ENCODE measurements at places on chromosomes 13 and 19.

DNA sequence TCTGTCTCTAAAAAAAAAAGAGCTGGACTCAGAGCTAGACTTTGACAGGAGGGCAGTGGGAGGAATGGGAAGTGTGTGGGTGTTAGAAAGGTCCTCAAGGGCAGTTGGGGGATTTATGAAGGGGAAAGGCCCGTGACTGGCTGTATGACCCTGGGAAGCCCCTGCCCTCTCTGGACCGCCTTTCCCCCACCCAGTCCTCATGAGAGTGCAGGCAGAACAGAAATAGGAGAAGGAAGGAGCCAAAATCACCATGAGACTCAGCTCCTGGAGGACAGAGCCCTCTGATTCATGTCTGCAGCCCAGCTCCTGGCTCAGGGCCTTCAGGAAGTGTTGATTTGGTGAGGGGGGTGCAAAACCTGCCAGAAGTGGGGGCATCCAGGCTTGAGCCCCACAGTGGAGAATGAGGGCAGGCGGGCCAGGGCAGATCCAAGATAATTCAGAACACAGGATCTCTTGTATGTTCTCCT lies 8.7 kb upstream of the SMG9 start:
- no peak for DNase-seq

DNA sequence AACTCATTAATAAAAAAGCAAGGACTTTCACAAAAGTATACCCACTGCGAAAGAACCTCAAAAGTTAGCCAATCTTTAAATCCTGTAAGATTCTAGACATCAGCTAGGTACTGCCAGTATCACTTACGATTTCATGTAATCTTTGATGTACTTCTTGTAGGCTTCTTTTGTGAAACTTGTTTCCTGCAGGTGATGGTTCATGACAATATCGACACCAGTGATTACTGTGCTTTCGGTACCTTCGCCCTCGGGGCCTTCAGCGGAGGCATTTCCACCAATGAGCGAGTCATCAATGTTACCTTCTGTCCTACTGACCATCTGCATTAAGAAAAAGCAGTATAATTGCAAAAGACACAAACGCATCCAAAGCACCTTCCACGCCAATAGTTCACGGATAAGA lies 1.1 kb downstream of the TPT1 start:
- no peak for DNase-seq

DNA sequence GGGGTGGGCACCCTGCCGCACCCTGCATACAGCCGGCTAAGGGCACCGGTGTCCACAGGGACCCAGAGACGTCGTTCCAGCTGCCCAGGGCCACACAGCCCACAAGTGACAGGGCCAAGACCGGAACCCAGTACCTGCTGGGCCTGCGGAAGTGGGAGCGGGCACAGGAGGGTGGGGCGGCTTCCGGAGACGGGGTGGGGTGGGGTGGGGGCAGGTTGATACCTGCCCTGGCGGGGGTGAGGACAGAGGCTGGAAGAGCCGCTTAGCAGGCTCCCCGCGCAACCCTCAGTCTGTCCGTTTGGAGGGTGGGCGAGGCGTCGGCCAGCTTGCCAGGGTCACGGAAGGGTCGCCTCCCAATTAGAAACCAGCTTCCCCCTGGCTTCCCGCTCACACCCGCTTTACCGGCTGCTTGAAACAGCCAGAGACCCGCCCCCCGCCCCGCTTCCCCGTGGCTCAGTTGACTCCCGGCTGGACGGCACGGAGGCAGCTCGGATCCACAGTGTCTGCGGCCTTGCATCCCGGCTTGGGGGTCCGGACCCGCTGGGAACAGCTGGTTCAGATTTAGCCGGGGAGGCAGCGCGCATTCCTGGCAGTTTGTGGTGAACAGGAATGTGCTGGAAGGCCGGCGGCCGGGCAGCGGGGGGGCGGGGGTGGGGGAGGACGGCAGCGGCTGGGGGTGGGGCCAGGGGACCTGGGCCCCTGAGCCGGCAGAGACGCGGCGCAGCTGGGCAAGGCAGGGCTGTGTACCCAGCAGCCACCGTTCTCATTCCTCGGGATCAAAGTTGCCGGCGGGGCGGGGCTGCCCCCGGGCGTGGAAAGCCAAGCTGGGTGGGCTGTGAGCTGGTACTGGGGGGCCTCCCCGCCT lies 1.9 kb downstream of the CNN2 start:
- no peak for DNase-seq

DNA sequence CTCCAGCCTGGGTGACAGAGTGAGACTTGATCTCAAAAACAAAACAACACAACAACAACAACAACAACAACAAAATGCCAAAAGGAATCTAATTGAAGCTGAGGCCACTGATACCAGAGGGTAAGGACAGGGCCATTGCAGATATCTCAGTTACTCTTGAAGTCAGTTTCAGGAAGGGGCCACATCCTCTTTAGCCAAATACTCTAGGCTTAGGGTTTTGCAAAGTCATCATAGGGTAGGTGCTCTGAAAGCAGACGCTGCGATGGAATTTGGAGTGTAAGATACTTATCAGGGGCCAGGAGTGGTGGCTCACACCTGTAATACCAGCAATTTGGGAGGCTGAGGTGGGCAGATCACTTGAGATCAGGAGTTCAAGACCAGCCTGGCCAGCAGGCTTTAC lies 46.6 kb upstream of the UBAC2 start:
- DNase-seq = no peak

DNA sequence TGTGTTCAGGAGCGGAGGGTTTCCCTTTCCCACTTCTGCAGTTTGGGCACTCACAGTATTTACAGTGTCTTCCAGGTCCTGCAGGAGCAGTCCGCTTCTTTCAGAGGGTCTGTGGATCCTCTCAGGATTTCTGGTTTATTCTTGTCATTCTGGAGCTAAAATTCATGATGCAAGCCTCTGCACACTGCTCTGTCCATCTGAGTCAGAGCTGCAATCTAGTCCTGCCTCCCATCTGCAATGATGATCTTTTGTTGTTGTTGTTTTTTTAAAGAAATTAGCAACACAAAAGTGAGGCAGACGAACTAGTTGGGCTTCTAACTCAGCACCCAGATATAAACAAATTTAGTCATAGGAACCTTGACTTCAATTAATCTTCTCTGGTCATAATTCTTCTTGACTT lies 86.5 kb downstream of the DLEU7 start:
- DNase-seq = no peak

DNA sequence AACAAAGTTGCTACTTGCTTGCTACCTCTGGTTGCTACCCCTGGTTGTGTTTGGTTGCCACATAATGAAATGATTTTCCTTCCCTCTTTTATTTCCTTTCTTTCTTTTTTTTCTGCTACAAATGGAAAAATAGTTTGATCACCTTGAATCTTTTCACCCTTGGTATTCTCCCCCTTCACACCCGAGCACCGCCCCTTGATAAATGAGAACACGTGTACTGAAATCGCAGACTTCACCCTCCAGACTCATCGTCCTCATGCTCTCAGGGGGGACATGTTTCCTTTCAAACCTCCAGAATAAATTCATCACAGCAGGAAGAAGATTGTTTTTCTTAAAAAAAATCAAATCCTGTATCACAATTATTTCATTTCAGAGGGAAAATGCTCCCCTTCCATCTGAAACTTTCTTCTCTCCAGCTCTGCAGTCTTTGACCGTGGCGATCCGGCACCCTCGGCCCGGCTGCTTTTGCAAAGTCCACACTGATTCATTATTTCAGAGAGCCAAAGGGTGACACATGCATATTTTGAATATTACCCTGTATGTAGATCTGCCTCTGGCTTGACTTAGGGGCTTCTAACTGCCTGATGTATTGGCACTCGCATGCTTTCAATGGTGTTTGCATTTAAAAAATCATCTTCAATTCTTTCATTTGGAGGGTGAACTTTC lies 222.6 kb upstream of the MAB21L1 start:
- no peak for DNase-seq

GRCh38 chr19:16579381-16579780 lies 7.2 kb upstream of the SLC35E1 start:
- no peak for DNase-seq

GRCh38 chr19:43726736-43727592 lies 11.1 kb downstream of the IRGC start:
- DNase-seq = no peak

GRCh38 chr19:28871099-28871725 lies 341.7 kb downstream of the UQCRFS1 start:
- DNase-seq = no peak

DNA sequence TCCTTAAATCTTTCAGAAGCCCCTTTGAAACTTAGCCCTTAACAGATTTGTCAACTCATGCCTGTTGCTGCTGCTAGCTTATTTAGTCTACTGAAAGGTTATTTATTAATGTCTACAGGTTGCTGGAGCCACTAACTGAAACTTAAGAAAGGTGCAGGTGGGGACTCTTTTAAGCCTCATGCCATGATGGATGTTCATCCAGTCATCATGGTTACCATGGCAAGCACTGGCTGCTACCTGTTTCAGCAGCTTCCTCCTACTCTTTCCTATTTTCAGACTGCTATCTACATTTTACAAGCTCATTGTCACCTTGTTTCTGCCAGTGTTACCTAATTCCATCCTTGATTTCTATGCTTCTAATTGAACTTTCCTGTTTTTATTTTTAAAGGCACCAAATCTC lies 27.1 kb downstream of the DGKH start:
- DNase-seq = no peak

DNA sequence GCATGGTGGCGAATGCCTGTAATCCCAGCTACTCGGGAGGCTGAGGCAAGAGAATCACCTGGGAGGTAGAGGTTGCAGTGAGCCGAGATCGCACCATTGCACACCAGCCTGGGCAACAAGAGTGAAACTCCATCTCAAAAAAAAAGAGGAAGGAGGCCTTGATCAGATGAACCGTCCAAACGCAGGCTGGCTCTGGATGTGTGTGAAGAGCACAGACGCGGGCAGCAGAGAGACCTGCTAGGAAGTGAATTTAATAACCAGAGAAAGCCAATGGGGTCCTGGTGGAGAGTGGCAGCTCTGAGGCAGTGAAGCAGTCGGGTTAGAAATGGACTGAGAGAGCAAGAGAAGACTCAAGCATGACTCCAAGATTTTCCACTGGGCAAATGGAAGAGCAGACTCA lies 136.5 kb downstream of the RNF17 start:
- no peak for DNase-seq

DNA sequence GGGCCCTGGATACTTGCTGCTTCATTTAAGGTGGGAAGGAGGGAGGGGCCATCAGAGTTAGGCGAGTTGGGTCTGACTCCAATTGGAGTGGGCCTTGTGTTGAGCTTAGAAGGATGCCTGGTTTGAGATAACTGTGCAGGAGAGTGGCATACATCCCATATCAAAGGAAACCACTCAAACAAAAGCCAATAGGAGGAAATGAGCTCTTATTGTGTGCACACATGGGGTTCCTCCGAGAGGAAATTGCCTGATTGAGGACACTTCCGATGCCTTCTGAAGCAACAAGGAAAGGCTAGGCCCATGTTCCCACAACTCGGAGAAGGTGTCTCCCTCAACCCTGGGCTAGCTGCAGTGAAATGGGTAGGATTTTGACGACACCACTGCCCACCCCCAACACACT lies 19.6 kb downstream of the MBNL2 start:
- DNase-seq = no peak

DNA sequence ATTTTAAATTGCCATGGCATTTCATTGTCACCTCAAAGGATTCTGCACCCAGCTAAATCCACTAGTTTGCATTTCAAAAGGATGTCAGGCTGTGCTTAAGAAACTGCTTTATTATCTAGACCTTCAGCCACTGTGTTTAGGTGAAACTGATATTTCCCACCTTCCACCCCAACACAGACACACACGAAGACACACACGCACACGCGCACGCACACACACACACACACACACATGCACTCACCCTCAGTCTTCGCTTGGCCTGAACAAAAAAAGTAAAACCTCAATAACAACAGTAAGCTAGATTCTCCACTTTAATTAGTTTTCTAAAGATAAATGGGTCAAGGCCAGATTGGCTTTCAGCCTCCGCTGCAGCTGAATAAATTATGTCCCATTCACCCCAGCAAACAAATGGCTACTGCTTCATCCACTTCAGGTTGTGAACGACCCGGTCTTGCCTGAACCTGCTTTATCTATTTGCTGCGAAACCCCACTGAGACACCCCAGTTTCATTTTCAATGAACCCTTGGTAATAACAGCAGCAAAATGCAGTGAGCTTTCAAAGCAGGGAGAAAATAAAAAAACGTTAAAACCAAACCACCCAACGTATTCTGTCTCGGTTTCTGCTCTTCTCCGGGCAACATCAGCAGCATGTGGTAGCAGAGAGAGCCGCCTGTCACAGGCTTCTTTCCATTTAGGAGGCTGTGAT lies 166.8 kb downstream of the DCT start:
- DNase-seq = no peak

DNA sequence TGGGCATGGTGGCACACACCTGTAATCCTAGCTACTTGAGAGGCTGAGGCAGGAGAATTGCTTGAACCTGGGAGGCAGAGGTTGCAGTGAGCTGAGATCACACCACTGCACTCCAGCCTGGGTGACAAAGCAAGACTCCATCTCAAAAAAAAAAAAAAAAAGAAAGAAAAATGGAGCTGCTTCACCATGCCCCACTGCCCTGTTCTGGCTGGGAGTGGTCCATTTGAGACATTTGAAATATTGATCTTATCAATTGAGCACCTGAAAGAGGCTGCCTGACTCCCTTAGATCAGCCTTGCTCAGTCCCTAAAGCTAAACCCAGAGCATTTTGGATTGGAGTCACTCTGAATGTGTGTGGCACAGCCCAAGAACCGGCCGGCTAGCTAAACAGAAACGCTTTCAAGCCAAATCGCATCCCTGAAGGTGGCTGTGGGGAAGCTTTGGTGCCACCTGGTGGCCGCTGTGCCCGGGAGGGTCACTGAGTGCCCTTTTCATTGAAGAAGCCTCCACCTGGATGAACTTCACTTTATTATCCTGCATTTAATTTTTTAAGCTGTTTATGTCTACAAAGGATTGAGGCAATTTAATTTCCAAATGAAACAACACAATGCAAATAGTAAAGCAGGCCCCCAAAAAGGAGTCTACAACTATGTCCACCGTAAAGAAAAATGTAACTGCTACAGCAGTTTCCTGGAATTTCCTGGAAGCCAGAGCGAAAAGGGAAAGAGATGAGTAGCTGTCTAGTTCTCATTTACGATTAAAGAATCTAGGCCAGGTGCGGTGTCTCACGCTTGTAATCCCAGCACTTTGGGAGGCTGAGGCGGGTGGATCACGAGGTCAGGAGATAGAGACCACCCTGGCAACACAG lies 53.1 kb upstream of the SERPINE3 start:
- DNase-seq = peak; percentile 56

DNA sequence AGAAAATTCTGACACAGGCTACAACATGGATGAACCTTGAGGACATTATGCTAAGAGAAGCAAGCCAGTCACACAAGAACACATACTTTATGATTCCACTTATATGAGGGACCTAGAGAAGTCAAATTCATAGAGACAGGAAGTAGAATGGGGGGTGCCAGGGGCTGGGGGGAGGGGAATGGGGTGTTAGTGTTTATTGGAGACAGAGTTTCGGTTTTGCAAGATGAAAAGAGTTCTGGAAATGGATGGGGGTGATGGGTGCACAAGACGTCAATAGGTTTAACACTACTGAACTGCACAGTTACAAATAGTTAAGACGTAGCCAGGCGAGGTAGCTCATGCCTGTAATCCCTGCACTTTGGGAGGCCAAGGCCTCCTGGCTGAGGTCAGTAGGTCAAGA lies 3.5 kb upstream of the ZNF787 start:
- no peak for DNase-seq

Data from stimulated activated CD4-positive, alpha-beta T cell treated with anti-CD3 and anti-CD28 coated beads, TNF-alpha, amount 100 ng/mL, for 4 hours (primary cell).